ENCODE measurements at places on chromosomes 5 and 9.

GRCh38 chr5:90366948-90367347 is 42.6 kb downstream of the CETN3 start:
- no peak for DNase-seq

DNA sequence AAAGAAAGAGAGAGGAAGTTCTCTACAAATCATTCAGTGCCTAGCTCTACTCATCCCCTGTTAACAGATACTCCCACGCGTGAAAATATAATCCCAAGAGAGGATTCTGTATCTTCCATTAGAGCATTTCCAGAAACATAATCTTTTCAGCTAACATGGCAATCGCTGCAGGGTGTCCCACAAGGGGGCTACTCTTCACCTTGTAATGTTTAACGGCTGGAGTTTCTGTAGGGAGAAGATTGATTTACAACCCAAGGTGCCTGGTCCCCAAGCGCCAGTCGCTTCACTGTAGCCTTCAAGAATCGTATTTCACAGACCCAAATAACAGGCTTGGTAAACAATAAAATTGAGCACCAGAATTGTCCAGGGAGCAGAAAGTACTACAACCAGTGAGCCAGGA is 318.7 kb downstream of the TLE1 start:
- DNase-seq, result no peak

- DNase-seq, result no peak
These were observed 44.6 kb upstream of the FCN1 start for GRCh38 chr9:134962065-134962972.

- DNase-seq, result no peak
These were observed 48.1 kb upstream of the TDRD7 start for GRCh38 chr9:97363661-97364299.

- DNase-seq, result no peak
These were observed 256.3 kb downstream of the KIAA0825 start for GRCh38 chr5:94361832-94362796.

- no peak for DNase-seq
These were observed 35.3 kb downstream of the COL5A1 start for GRCh38 chr9:134676886-134677285.
